AG10803 (cell line): ENCODE measurements at places on chromosomes 13 and 19.

GRCh38 chr13:24644036-24644435 lies 36.2 kb upstream of the ATP12A start:
- DNase-seq = peak; percentile 39

- DNase-seq = no peak
These were observed 3.6 kb downstream of the TPT1 start for GRCh38 chr13:45337395-45337794.

DNA sequence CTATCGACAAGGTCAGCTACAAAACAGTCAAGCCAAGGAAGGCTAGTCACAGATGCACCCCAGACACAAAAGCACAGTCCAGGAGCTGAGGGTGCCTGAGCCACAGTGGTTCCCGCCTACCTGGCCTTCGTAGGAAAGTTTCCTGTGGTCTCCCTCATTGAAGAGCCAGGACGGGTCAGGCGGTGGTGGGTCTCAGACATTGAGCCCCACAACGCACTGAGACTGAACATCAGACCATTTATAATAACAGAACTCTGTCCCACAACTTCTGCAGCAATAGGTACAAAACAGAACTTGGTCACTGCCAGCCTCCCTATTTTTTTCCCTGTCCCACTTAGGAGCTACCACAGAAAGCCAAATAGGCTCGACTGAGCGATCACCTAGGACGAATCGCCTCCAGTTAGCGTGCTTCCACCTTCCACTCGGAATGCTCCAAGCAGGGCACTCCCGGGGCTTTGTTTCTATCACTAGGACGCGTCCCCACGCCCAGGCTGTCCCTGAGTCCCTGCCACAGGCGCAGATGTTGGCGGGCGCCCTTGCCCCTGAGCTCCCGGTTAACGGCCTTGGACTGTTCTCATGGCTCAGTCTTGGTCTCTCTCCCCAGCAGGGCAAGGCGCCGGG lies 640 bp upstream of the ZNF544 start:
- no peak for DNase-seq

GRCh38 chr19:11949201-11949600 lies 15.6 kb upstream of the ZNF763 start:
- DNase-seq = no peak

DNA sequence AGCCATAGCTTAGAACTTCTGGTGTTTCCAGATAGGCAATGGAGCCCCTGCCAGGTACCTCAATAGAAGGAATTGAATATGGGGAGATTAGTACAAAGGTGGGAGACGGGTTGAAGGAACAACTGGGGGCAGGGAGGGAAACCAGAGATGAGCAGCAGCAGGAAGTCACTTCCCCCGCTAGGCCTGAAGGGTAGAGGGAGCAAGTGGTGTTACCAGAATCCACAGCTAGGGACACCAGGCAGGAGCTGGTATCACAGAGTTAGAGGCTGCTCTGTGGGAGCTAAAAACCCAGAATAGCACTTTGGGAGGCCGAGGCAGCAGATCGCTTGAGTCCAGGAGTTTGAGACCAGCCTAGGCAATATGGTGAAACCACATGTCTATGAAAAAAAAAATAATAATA lies 15.3 kb upstream of the HNRNPUL1 start:
- DNase-seq = no peak

GRCh38 chr13:91359111-91359510 lies 11.6 kb downstream of the MIR17HG start:
- no peak for DNase-seq

GRCh38 chr19:6035026-6035425 lies 57.1 kb upstream of the RANBP3 start:
- no peak for DNase-seq

DNA sequence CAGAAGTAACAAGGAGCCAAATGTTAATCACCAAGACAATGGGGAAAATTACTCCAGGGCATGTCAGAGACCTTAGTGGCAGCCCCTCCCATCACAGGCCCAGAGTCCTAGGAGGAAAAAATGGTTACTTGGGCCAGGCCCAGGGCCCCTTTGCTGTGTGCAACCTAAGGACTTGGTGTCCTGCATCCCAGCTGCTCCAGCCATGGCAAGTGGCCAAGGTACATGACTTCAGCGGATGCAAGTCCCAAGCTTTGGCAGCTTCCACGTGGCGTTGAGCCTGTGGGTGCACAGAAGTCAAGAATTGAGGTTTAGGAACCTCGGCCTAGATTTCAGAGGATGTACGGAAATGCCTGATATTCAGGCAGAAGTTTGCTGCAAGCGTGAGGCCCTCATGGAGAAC lies 46.7 kb downstream of the OR10H4 start:
- DNase-seq = no peak

GRCh38 chr13:110628952-110629701 lies 13.8 kb downstream of the NAXD start:
- DNase-seq = no peak

DNA sequence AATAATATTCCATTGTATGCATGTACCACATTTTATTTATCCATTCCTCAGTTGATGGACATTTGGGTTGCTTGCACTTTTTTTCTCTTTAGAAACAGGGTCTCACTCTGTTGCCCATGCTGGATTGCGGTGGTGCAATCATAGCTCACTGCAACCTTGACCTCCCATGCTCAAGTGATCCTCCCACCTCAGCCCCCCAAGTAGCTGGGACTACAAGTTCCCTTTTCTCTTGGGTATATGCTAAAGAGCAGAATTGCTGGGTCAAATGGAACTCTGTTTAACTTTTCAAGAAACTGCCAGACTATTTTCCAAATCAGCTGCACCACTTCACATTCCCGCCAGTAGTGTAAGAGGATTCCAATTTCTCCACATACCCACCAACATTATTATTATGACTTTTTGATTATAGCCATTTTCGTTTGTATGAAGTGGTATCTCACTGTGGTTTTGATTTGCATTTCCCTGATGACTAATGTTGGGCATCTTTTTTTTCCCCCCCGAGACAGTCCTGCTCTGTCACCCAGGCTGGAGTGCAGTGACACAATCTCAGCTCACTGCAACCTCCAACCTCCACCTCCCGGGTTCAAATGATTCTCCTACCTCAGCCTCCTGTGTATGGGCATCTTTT lies 7.6 kb upstream of the IPO5 start:
- DNase-seq = peak; percentile 30

- peak; percentile 36 for DNase-seq
These were observed 30.1 kb downstream of the ZAR1L start for GRCh38 chr13:32284927-32285632.

DNA sequence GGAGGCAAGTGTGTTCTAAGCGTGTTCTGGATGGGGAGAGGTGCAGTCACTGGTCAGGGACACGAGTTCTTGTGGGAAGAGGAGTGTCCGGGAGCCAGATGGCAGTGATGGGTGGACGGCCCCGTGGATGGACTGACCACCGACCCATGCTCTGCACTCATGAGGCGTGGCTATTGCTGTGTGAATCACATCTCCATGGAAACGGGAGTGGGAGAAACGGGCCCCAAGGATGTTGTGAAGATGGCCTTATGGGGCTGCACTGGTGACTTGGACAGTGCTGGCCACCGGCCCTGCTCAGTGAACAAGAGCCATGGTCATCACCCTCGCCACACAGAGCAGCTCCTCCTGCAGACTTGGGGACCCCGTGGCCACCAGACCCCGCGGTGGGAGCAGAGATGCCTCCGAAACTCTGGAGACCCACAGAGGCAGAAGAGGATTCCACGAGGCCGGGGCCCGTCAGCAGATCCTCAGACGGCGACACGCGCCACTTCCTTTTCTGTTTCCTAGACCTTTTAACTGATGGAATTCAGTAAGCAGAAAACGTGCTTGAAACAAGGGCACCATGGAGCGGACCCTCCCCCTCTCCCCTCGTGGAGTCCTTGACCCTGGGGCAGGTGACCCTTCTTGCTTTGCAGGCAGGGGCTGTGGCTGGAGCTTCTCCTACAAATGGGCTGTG lies 47.5 kb downstream of the GAS6 start:
- no peak for DNase-seq
